ENCODE measurements at places on chromosomes 16 and 17. TPM values are rescaled to one million over a fixed set of nuclear protein-coding genes. Genes with fewer than 3 reads are reported as not detected.

NLRP1 gene
- total RNA-seq: 2.3 TPM

SCPEP1 gene
- total RNA-seq: 42.5 TPM

RAB37 gene
- 1.2 TPM for total RNA-seq

SMPD3 gene
- 0.18 TPM for total RNA-seq

HES7 gene
- total RNA-seq: 3.6 TPM

C16orf95 gene
- total RNA-seq: 5.2 TPM

GINS2 gene
- total RNA-seq: 27.4 TPM

CA7 gene
- not detected for total RNA-seq

CCL1 gene
- total RNA-seq: not detected

SLC6A2 gene
- total RNA-seq: 0.07 TPM

LPCAT2 gene
- 5.5 TPM for total RNA-seq

TBX2 gene
- 4.6 TPM for total RNA-seq

STAT5A gene
- total RNA-seq: 6.8 TPM

CD300LG gene
- total RNA-seq: not detected

WNT9B gene
- total RNA-seq: not detected

SLC39A11 gene
- total RNA-seq: 15.9 TPM

QPRT gene
- total RNA-seq: 0.86 TPM

RASL10B gene
- 0.18 TPM for total RNA-seq

ENO3 gene
- total RNA-seq: 39.2 TPM

PITPNM3 gene
- total RNA-seq: 1.5 TPM

CHTF8 gene
- total RNA-seq: 129 TPM

GLTPD2 gene
- total RNA-seq: not detected

BAIAP3 gene
- 1.1 TPM for total RNA-seq

TPSG1 gene
- total RNA-seq: not detected

CCL8 gene
- total RNA-seq: not detected

ZCCHC14 gene
- total RNA-seq: 10.3 TPM

PPL gene
- 4.2 TPM for total RNA-seq

LRRC37B gene
- total RNA-seq: 9.9 TPM

PIRT gene
- total RNA-seq: not detected

RNF166 gene
- 13.5 TPM for total RNA-seq

RNU2-1 gene
- not detected for total RNA-seq

SLFN12L gene
- not detected for total RNA-seq

MT1G gene
- total RNA-seq: not detected

RND2 gene
- 0.11 TPM for total RNA-seq

CRYBA1 gene
- total RNA-seq: not detected

TBC1D3 gene
- not detected for total RNA-seq

TEDC2 gene
- 17.7 TPM for total RNA-seq

MAF gene
- total RNA-seq: 0.26 TPM

GNAO1 gene
- 0.72 TPM for total RNA-seq

FBXW10B gene
- total RNA-seq: 3.6 TPM

CACNA1G gene
- total RNA-seq: 2.7 TPM

HOXB4 gene
- total RNA-seq: 0.13 TPM

CD300LB gene
- total RNA-seq: 0.09 TPM

USH1G gene
- 0.13 TPM for total RNA-seq

NPIPB13 gene
- 3.4 TPM for total RNA-seq

MEOX1 gene
- not detected for total RNA-seq

PLCD3 gene
- total RNA-seq: 156 TPM

CPNE7 gene
- total RNA-seq: 53.4 TPM

CEP295NL gene
- total RNA-seq: 0.38 TPM

HOXB2 gene
- total RNA-seq: 0.34 TPM

CCL7 gene
- 0.27 TPM for total RNA-seq

SULT1A1 gene
- total RNA-seq: 5.1 TPM

CFAP97D1 gene
- 0.07 TPM for total RNA-seq

SLC35G6 gene
- not detected for total RNA-seq

C16orf74 gene
- total RNA-seq: 11.6 TPM

Data from A549 treated with dexamethasone at 1 μM for 4 hours (cell line).